ENCODE measurements at places on chromosomes 1 and 21. TPM values are rescaled to one million over a fixed set of nuclear protein-coding genes. Genes with fewer than 3 reads are reported as not detected.

DNA sequence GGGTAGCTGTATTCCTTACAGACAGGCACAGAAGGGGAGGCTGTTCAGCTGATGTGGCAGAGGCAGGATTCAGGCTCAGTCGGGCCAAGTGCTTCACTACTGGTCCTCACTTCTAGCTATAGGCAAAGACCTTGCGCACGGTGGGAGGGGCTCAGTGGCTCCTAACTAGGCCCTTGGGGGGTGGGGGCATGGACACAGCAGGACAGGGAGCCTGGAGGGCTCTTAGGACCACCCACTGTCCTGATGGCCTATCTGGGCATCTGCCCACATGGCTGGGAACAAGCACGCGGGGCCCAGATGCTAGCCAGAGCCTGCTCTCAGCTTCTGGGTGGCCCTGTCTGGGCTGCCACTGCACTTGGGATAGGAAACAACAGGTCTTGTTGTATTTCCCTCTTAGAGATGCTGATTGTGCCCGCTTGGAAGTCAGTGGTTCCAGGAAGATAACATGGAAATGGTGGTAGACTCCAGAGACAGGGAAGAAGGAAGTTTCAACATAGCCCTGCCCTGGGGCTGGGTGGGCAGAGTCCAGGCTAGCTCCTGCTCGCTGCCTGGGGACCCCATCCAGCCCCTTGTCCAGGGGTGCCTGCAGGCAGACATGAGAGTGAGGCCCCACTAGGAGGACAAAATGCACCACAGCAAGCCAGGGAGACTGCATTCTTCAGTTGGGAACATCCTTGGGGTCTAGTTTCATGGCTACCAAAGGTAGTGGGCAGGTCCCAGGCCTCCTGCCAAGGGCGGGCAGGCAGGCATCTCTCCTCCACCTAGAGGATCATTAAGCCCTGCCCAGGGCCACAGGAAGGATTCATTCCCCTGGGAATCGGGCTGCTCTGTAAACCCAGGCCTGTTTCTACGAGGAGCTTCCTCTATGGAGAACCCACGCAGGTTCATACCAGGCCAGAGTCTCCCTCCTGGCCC is 102.5 kb downstream of the BCAR3 start:
- no peak for DNase-seq

- no peak for DNase-seq
These were observed 423.3 kb upstream of the ADGRL2 start for GRCh38 chr1:81377406-81377805.

GRCh38 chr21:35720208-35720731 is 340.1 kb downstream of the SETD4 start:
- no peak for DNase-seq

The DAB1 gene
- polyA plus RNA-seq: 0.86 TPM

DNA sequence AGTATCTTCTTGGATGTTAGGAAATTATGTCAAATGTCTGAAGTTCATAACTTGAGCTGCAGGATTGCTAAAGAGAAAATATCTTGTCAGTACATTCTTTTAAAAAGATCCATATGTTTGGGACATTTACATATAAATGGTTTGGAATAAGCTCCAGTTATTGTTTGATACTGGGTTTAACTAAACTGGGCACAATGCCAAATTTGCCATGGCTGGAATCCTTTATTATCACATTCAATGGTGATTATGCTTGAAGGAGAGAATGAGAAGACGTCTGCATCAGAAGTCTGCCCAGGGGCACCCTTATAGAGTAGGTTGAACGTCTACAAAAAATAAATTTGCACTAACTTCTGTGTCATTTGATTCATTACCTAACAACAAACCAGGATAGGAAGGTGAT is 652.5 kb downstream of the AMY1C start:
- DNase-seq: no peak

The SPRR2F gene
- not detected for polyA plus RNA-seq

DNA sequence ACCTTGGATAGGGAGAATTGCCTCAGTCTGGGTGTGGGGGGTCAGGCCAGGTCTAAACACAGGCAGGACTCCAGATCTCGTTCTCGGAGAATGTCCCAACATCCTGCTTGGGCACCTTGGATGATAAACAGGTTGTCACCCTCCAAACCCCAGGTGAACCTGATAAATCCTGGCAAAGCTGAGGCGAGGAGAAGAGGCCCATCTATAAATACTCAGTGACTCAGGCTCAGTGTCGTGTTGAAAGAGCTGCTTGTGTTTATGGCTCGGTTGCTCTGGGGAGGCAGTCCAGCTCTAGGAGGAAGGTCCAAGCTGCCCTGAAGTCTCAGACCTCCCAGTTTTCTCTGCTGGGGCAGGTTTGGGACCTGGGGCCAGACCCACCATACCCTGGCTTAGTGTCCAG is 15.8 kb upstream of the TRIM63 start:
- DNase-seq: no peak

The ARMH1 gene
- polyA plus RNA-seq: 3.5 TPM

- no peak for DNase-seq
These were observed 19.0 kb downstream of the THEMIS2 start for GRCh38 chr1:27891196-27891889.

The ADGRL4 gene
- 23.9 TPM for polyA plus RNA-seq

- no peak for DNase-seq
These were observed 64.4 kb downstream of the KCTD3 start for GRCh38 chr1:215631489-215631888.

DNA sequence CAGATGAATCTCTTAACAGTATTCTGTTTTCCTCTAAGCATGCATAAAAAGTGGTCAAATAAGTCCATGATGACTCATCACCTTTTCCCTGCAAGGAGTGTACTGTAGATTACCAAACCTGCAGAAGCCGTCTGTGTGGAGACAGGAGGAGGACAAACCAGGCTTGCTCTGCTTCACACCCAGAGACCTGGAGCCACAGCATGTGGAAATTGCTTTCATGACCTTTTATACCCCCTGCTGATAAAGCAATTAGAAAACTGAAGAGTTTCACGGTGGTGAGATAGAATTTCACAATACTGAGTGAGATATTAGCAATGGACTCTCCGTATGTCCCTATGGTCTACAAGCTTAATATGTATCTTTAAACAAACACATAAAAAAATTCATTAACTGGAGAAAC is 9.4 kb downstream of the CORT start:
- DNase-seq: no peak

DNA sequence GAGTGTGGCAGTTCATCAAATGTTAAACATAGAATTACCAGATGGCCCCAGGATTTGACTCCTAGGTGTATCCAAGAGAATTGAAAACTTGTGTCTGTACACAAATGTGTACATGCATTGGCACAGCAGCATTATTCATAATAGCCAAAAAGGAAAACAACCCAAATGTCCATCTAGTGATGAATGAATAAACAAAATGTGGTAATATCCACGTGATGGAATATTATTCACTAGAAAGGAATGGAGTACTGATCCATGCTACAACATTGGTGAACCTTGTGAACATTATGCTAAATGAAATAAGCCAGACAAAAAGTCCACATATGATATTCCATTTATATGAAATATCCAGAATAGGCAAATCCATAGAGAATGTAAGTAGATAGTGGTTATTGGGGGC is 77.7 kb downstream of the RAVER2 start:
- DNase-seq: no peak

DNA sequence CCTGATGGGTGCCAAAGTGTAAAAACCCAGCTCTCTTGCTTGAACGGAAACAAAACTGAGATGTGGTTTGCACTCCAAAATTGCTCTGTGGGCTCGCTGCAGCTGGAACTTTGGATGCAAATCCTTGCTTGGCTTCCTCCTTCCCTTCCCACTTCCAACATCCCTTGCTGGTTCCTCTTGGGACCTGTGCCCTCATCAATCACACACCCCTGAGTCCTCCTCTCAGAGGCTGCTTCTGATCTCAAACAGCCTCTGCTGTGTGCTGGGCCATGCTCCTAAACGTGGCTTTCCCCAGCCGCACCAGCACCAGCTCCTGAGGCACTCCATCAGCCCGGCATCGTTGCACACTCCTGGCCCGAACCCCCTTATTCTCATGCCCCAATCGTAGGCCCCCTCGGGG is 124.3 kb upstream of the RAB4A start:
- DNase-seq: no peak

The FCRL3 gene
- 0.04 TPM for polyA plus RNA-seq

The CGN gene
- 5.5 TPM for polyA plus RNA-seq
